ENCODE measurements at places on chromosomes 1 and 21.

GRCh38 chr1:42963378-42964043 is 4.8 kb upstream of the SLC2A1 start:
- DNase-seq: peak; percentile 71

- no peak for DNase-seq
These were observed 92.0 kb downstream of the ITSN1 start for GRCh38 chr21:33734291-33734690.

- DNase-seq: no peak
These were observed 4.1 kb downstream of the CSF1 start for GRCh38 chr1:109914587-109915240.

GRCh38 chr1:205041998-205042910 is 758 bp upstream of the CNTN2 start:
- peak; percentile 64 for DNase-seq

- DNase-seq: no peak
These were observed 577 bp downstream of the RAB3GAP2 start for GRCh38 chr1:220271706-220272046.

DNA sequence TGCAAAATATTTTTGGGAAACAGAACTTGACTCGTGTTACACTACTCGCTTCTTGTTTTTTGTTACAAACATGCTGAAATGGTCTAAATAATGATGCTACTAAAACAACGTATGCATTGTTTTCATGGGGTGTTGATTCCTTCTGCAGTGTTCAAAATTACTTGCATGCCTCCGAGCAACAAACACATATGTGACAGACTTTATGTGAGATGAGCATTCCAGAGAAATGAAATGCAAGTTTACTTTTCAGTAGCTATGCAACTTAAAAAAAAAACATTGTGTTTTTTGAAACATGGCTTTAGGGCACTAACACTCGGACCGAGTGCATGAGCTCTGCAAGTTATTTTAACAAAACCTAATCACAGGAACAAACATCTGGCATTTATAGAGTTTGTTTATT is 84.8 kb downstream of the CAMTA1 start:
- DNase-seq: peak; percentile 35

DNA sequence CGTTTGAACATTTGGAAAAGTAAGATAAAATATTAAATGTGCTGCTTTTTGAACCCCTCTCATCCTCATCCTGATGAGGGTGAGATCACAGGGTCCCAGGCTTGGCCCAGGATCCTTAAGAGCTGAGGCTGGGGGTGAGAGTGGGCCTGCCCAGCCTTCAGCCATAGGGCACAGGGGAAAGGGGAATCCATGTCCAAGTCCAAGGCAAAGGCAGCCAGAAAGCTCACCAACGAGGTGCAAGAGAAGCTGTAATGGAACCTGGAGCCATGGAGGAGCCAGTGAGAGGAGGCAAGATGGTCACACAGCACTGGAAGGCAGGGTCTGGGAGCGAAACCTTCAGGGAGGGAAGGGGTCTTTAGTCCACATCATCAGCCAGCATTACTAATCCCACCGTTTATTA is 191.9 kb downstream of the RRAGC start:
- DNase-seq: no peak

DNA sequence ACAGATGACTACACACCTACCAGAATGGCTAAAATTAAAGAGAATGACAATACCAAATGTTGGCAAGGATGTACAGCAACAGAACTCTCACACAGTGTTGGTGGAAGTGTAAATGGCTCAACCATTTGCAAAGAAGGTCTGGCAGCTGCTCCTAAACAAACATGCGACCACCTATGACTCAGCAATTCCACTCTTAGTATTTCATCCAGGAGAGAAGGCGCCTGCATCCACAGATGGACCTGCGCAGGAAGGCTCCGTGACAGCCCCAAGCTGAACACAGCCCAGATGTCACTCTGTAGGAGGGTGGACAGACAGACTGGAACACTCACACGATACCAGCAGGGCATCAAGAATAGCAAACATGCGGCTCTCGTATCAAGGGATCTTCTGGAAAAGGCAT is 6.7 kb downstream of the PTTG1IP start:
- peak; percentile 8 for DNase-seq

- DNase-seq: no peak
These were observed 59.1 kb downstream of the USP24 start for GRCh38 chr1:55156093-55156492.

GRCh38 chr1:84412316-84412942 is 14.1 kb downstream of the DNASE2B start:
- DNase-seq: no peak

DNA sequence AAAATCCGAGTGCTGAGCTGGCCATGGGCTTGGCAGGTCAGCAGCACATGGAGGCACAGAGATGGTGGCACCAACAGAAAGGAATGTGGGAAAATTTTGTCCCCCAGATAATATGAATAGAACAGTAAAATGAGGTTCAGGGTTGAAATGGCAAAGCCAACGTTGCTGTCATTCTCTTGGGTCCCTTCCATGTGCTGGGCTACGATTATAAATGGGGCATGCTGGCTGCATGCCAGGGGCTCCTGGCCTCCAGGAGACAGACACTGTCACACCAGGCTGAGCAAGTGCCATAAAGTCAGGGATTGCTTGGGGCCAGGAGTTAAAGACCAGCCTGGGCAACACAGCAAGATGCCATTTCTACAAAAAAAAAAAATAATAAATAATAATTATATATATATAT is 77.1 kb downstream of the TOMM20 start:
- DNase-seq: no peak

DNA sequence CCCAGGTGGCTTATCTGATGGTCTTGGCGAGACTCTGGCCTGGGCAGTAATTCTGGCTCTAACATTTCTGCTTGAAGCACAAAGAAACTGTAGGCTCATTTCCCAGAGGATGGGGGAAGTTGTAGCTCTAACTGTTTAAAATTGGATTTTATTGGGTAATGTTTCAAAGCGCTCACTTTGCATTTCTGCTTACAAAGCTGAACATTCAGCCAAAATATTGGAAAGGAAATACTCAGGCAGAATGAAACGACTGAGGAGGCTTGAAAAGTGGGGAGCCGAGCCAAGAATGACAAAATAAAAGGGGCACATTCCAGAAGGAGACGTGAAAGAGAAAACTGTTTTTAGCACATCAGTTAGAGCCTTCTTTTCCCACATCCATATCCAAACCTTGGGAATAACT is 202.6 kb downstream of the GRIK1 start:
- DNase-seq: peak; percentile 64

DNA sequence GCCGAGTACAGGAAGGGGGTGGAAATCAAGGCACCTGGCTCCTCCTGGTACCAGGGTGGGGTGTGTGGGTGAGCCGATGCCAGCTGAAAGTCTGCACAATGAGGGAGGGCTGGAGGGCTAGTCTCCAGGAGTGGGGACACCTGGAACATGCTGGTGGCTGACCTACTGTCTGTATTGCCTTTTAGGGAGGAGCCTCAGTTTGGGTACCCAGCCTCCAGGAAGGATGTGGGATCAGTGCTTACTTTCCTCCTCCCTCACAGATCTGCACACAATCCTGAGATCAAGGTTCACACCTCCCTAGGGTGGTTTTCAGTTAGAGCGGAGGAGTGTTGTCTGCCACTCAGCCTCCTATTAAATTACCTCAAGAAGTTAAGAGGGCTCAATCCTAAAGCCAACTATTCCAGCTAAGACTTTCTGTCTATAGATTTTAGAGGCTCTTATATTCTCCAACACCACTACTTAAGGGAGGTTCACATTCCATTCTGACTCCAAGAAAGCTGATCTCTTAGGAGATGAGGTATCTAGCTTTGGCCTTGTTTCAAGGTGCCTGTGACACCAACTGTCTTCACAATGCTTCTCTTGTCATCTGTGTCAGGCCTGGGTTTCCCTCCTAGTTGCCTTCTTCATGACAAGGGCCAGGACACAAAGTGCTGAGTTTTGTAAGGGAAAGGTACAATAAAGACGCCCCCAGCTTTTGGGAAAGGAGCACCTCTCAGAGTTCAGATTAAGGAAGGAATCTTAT is 15.7 kb downstream of the SSR2 start:
- no peak for DNase-seq
